ENCODE measurements at places on chromosomes 6 and 20.

- peak; percentile 72 for DNase-seq
Observed at GRCh38 chr6:9540534-9541126, 874.2 kb downstream of the TFAP2A start.

DNA sequence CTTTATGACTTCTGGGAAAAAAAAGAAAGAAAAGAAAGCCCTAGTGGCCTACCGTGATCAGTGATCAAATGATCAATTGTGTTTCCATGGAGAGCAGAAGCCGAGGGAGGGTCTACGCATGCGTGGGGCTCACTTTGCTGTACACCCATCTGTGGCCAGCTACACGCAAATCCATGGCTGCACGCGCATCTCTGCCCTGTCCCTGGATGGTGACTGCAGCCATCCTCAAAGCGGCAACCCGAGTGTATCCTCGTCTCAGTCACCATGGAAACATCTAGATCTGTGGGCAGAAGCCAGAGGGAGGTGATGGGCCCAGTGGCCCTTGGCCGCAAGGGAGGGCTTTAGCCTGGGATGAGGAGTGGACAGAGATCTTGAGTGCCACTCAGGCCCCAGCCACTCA lies 785 bp upstream of the ULBP3 start:
- no peak for DNase-seq

DNA sequence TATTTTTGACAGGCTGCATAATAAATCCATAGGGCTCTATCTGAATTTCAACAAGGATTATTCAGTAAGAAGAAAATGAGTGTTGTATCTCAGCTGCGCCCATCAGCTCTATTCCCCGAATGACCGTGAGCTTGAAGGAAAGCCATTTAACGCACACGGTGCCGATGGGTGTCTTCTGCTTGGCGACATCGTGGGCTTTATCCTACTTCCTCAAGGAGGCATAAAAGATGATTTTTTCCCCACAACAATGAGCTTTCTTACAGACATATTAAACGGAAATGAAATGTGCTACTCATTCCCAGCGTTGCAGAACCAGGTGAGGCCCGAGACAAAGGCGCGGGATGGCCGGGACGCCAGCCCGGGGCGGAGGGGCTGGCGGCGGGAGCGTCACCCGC lies 710 bp downstream of the DYNLT1 start:
- no peak for DNase-seq

- peak; percentile 79 for DNase-seq
Observed at GRCh38 chr20:34558320-34559218, at the start of gene MAP1LC3A. TSS of gene MAP1LC3A (plus strand) at chr20:34558718. CDS start at chr20:34558869, 151 bp downstream.

GRCh38 chr20:19528286-19529030 lies 229.6 kb upstream of the RIN2 start:
- DNase-seq = no peak

GRCh38 chr20:13690943-13691342 lies 52.2 kb upstream of the TASP1 start:
- no peak for DNase-seq

GRCh38 chr6:144515761-144516160 lies 230.6 kb downstream of the UTRN start:
- no peak for DNase-seq

DNA sequence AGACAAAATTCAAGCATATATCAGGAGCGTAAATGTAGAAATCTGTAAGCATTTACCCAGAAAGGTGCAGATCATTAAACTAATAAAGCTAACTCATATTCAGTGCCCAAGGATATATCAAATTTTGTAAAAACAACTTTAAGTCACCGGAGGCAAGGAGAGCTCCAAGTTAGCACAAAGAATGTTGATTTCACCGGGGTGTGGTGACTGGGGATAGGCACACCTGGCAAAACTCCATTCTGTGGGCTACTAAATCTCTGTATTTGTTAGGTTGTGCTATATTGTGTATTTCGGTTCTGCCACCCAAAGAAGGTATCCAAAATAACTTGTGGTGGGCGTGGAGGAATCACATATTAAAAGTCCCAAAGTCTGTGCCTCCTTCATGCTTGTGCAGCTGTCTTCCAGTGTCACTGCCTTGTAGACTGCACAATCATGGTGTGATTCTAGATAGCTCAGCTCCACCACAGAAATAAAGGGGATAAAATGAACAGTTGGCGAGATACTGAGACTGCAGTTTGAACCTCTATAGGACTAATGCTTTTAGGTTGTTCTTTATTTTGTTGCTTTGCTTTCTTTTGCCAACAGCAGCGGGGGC lies 111.6 kb downstream of the GMDS start:
- no peak for DNase-seq

DNA sequence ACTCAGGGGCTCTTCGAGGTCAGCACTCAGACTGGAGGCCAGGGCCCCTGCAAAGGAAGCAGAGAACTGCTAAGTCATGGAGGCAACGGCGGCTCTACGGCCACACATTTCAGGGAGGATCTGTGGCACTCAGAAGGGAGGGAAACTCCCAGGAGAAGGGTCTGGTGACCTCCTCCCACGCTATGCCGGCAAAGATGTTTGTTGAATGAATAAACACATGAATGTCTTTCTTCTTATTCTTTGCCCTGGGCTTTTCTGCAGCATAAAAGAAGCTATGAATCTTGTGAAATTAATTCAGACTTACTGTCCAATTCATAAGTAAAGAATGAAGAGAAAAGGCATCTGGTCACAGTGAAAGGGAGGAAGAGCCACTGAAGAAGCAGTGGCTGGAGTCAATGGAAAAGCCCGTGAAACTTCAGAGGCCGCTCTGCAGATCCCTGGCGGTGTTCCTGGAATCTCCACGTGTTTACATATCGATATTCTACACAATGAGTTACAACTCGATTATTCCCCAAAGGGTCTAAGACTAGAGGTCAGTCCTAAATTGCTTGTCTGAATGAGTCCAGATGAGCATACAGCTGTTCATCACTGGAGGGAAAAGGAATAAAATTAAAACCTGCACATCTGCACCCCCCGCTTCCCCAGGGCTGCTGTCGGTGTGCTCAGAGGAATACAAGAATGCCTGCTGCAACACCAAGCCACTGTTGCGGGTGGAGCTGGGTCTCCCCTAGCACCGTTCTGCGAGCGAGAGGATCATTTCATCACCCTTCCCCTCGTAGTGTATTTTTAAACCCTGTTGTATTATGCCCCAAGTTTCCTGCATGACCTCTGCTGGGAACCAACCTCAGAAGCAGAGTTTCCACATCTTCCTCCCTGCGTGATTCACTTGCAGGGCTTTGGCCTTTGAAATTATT lies 25.6 kb downstream of the INSM1 start:
- DNase-seq = no peak

DNA sequence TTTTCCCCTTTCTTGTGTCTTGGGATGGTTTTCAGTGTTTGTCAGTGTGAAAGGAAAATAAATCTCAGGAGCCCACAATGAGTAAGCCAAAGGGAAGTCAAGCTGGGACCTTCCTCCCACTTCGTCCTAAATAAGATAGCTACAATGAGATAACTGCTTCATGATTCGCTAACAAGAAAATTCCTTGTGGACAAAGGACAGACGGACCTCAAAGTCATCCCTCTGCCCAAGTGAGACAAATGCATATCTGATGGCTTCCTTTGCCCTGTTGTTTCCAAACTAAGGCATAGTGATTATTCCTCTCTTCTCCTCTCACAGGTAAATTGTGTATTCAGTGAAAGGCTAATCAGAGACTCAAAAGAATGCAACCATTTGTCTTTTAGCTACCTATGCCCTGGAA lies 26.1 kb upstream of the ADTRP start:
- peak; percentile 21 for DNase-seq

GRCh38 chr6:157486572-157486971 lies 105.6 kb downstream of the ZDHHC14 start:
- DNase-seq = no peak

GRCh38 chr6:105886066-105886813 lies 199.9 kb upstream of the PRDM1 start:
- DNase-seq = no peak

GRCh38 chr6:17036065-17036393 lies 65.8 kb upstream of the STMND1 start:
- DNase-seq = no peak

GRCh38 chr6:52667572-52667971 lies 3.3 kb upstream of the TMEM14A start:
- no peak for DNase-seq

GRCh38 chr6:144781836-144782235 lies 496.7 kb downstream of the UTRN start:
- DNase-seq = no peak

- no peak for DNase-seq
Observed at GRCh38 chr20:63367446-63368055, 6.4 kb upstream of the CHRNA4 start.

DNA sequence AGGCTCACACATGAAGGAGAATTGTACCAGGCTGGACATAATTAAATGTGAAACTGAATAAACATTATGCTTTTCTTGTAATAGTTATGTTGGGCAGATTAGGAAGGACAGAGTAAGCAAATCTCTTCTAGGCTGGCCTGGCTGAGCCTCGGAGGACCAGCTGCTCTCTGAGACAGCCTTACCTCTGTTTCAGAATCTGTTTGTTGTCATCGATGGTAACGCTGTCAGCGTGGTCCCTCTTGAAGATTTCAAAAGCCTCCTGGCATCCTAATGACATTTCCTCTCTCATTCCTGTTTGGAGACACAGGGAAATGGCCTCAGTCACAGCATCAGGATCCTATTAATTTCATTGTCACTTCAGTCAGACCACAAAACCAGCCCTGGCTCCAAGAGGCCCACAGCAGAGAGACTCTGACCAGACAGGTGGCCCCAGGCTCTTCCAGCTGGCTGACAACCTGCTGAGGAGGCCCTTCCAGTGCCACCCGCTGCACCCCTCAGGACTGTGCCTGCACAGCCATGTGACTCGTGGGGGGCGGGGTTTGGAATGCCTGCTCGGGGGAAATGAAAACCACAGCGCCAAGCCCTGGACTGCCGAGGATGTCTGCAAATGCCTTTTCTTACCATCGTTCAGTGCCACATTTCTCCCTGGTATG lies 108.5 kb upstream of the KCNK16 start:
- DNase-seq = no peak

- no peak for DNase-seq
Observed at GRCh38 chr6:44020148-44020547, 107.1 kb downstream of the MRPL14 start.

- DNase-seq = peak; percentile 15
Observed at GRCh38 chr6:133761706-133762105, 127.2 kb upstream of the TCF21 start.

GRCh38 chr6:101401171-101401570 lies 7.7 kb downstream of the GRIK2 start:
- no peak for DNase-seq

- no peak for DNase-seq
Observed at GRCh38 chr6:31423550-31423949, 20.2 kb downstream of the MICA start.

GRCh38 chr20:44666066-44666465 lies 14.6 kb upstream of the ADA start:
- DNase-seq = no peak

GRCh38 chr20:50146214-50146613 lies 7.3 kb downstream of the PEDS1 start:
- no peak for DNase-seq

DNA sequence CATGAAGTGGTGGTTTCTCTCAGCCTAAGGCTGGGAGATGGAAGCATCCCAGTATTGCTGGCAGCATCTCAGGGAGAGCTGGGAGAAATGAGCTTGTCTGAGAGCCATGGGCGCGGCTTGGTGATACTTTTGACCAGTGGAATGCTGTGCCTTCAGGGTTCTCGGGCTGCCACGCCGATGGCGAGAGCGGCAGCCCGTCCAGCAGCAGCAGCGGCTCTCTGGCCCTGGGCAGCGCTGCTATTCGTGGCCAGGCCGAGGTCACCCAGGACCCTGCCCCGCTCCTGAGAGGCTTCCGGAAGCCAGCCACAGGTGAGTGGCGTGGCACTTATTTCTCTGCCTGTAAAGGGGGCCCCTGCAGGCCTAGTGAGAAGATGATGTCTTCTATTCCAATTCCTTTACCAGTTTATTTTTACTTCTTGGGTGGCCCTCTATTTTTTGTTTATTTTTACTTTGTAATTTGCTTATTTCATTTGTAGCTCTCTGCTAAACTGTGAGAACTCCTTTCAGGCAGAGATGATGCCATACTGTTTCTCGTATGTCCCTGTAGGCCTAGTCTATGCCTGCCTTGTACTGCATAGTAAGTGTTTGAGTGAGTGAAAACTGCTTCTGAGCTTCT lies 71.7 kb downstream of the ASXL1 start:
- DNase-seq = no peak

GRCh38 chr6:40499215-40499614 lies 87.9 kb downstream of the LRFN2 start:
- no peak for DNase-seq

DNA sequence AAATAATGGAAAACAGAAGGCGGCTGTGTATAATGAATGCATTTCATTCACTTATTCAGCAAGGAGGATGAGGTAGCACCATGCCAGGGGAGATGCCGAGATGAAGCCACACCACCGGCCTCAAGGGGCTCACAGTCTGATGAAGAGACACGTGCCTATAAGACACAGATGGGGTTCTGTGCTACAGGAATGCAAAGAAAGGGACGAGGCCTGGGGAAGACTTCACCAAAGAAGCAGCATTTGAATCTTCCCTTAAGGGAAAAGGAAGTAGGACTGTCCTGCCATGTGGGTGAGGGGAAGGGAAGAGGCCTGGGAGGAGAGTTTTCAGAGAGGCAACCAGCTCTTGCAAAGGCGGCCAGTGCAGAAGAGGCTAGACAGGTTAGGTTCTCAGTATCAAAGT lies 98.9 kb downstream of the PSMG4 start:
- DNase-seq = no peak

- no peak for DNase-seq
Observed at GRCh38 chr6:6884193-6884627, 223.6 kb upstream of the RREB1 start.

DNA sequence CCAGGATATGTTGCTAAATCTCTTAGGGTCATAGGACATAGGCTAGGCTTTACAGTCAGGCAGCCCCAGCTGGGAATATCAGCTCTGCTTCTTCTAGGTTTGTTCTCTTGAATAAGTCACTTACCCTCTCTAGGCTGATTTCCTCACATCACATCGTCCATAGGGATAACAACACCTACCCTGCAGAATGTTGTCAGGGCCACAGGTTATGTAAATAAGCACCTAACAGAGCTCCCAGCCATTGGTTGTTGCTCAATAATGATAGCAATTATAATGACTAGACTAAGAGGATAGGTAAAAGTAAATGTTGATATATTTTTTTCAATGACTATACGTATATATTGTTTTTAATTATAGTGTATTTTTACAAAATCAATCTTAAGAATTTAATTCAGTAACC lies 135.0 kb downstream of the HIVEP2 start:
- DNase-seq = no peak

- no peak for DNase-seq
Observed at GRCh38 chr6:116883005-116883404, 6.0 kb downstream of the RFX6 start.

- no peak for DNase-seq
Observed at GRCh38 chr6:16944596-16944995, 157.3 kb upstream of the STMND1 start.

Data from mammary epithelial cell (primary cell).